ENCODE measurements at places on chromosomes 6 and 20.

- DNase-seq: no peak
Observed at GRCh38 chr20:37649017-37649416, 44.8 kb upstream of the CTNNBL1 start.

DNA sequence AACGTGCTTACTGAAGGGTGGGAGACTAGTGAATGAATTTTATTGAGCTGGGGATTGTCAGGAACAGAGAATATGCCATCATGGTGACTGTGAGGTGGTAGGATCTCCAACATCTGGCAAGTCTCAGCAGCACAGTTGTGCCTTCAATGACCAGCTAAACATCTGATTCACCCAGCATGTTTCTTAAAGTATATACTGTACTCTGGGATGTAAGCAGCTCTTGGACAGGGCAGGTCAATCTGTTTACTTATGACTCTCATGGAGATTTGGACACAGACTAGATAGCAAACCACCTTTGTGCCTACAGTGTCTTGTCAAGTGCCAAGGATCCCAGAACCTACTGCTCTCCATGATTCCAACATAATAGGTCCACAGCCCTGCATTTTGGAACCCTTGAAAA, 801.0 kb upstream of the CITED2 start:
- DNase-seq: no peak

GRCh38 chr20:13626724-13627123, 12.0 kb downstream of the TASP1 start:
- no peak for DNase-seq

DNA sequence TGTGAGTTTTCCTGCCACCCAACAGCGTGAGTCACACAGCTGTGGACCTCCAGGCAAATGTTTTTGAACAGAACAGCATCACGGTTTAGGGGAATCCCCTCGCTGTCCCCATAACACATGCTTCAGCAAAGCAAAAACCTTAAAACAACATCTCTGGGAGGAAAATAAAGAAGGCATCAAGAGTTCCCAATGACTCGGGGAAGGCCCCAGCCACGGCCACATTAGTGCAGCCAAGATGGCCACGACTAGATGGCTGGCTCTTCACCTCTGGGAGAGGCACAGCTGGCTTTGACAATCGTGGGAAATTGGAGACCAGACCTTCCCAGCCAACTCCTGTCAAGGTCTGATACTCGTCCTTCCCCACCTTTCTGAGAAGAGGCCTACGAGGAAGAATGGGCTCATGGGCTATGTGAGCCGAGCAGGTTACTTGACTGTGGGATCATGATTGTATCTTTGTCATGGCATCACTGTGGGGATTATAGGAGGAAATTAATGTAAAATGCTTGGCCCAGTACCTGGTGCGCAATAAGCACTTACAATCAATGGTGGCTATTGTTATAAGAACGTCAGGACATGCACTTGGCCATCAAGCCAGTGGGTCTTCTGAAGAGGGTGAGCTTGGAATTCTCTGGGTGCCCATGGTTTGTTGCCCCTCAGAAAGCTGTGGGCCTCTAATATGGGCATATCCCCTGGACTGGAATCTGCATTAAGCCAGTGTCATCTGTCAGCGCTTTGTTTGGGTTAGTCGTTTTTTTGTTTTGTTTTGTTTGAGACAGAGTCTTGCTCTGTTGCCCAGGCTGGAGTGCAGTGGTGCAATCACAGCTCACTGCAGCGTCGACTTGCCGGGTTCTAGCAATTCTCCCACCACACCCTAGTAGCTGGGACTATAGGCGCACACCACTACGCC, 43.6 kb downstream of the FGD2 start:
- DNase-seq: peak; percentile 22

DNA sequence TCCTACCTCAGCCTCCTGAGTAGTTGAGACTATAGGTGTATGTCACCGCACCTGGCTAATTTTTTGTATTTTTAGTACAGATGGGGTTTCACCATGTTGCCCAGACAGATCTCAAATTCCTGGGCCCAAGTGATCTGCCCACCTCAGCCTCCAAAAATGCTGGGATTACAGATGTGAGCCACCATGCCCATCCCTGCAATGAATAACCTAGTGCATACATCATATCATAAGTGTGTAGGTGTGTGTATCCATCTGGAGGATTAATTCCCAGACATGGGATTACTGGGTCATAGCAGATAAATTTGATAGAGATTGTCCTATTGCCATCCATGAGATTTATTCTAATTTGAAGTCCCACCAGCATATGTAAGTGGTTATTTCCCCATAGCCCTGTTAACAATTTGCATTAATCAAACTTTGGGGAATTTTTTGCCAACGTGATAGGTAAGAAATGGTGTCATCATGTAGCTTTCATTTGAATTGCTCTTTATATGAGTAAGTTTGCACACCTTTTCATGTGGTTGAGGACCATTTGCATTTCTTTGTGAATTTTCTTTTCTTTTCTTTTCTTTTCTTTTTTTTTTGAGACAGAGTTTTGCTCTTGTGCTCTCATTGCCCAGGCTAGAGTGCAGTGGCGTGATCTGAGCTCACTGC, 29.9 kb upstream of the BACH2 start:
- no peak for DNase-seq

GRCh38 chr20:62791301-62792181, 4.7 kb upstream of the MRGBP start:
- DNase-seq: no peak

DNA sequence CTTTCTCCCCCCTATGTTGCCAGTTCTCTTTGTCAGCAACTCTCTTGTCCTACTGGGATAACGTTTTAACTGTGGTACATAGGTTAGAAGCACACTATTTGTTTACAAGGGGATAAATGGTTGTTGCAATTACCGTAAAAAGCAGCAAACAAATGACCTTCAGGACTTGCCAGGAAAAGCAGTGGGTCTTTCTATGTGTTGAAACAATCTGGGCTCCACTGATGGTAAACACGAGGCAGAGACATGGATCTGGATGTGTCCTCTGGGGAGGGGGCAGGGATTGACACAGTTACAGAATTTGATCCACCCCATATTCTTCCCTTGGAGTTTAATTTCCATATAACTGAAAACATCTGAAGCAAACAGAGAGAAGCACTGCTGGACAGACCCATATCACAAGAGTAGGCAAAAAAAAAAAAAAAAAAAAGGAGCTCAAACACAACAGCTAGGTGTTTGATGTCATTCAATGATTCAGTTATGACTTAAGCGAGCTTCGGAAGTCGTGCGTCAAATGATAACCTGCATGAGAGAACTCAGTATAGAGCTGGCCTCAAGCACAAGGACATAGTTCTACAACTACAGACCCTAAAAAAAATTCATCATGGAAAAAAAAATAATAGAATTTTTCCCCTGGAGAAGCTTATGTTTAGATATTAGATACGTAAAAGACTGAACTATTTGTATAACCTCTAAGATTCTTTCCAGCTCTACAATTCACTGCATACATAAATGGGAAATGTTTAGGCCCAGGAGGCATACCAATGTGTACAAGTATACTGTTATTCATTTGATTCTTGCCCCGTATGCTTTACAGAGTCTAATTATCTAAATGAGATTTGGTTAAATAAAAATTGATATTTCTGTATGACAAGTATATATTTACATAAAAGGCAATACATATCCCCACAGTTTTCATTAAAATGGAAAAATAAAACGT, 127.7 kb downstream of the ALDH8A1 start:
- DNase-seq: no peak

- no peak for DNase-seq
Observed at GRCh38 chr20:34629904-34630303, 47.0 kb downstream of the PIGU start.

GRCh38 chr6:165717732-165718465, 54.9 kb upstream of the PDE10A start:
- no peak for DNase-seq

GRCh38 chr20:58076405-58076804, 152.0 kb downstream of the ANKRD60 start:
- DNase-seq: no peak

DNA sequence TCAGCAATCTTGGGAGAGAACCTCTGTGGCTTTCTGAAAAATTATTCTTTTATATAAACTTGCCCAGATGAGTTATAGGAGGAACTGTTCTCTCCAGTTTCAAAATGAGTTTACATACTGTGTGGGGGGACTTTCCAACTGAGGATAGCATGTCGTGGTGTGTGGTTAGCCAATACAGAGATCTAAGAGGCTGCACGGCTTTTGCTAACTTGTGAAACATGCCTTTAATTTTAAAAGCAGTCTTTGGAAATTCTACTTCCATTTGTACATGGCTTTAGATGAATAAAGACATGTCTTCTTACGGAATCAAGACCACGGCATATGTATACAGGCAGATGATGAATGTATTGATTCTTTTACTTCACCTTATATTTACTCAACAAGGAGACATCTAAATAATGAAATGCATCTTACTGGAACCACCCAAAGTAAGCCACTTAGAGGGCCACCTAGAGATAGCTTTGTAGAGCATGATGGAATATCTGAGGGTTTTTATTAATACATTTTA, 39.8 kb downstream of the HIVEP1 start:
- DNase-seq: no peak

DNA sequence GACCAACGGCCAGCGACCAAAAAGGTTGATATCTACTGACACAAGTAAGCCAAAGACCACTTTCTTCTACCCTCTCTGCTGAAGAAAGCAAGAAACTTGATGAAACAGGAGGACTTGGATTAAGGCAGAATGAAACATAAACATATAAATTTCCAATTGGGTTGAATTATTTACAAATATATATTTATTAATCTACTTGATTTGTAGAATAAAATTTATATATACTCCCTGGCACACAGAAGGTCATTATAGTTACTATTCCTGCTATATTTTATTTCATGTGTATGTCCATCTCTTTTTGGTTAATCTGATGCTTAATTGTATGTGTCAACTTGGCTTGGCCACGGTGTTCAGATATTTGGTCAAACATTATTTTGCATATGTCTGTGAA, 4.2 kb upstream of the ADGRG6 start:
- DNase-seq: no peak

GRCh38 chr6:137816133-137816579, 50.9 kb upstream of the TNFAIP3 start:
- no peak for DNase-seq

- DNase-seq: no peak
Observed at GRCh38 chr6:160259598-160259997, 977 bp upstream of the SLC22A2 start.

- DNase-seq: no peak
Observed at GRCh38 chr6:29758761-29759160, 35.5 kb downstream of the HLA-F start.

- no peak for DNase-seq
Observed at GRCh38 chr6:14867802-14868201, 378.1 kb upstream of the JARID2 start.

GRCh38 chr20:22403632-22404361, 180.6 kb downstream of the FOXA2 start:
- DNase-seq: no peak

DNA sequence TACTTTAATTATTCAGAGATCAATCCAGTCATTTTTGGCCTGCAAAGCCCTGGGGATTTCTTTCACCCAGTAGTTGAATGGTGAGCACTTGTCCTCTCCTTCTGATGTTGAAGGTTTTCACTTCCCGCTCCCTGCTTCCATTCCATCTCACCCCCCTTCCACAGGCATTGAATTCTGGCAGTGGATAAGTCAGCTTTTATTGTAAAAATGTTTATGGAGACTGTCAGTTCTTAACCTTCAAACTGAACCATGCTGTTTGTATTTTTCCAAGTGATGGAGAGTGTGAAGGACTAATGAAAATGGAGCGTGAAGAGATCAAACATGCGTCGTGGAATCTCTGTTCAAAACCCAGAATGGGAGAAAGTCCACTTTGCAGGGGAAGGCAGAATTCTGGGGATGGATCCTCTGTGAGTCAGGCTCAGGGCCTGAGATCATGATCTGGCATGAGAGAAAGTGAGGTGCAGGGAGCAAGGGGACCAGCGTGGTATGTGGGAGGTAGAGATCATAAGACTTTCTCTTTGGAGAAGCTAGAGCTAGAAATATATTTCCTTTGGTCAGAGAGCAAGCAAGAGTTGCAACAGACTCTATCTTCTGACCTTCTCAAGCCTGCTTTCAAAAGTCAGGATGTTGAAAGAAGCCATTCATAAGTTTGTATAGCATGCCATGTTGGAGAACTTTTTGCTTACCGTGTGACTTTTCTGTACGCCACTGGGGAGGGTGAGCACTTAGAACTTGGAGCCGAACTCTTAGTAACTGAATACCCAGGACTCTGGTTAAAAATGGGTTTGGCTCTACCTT, 30.2 kb downstream of the ISM1 start:
- no peak for DNase-seq

DNA sequence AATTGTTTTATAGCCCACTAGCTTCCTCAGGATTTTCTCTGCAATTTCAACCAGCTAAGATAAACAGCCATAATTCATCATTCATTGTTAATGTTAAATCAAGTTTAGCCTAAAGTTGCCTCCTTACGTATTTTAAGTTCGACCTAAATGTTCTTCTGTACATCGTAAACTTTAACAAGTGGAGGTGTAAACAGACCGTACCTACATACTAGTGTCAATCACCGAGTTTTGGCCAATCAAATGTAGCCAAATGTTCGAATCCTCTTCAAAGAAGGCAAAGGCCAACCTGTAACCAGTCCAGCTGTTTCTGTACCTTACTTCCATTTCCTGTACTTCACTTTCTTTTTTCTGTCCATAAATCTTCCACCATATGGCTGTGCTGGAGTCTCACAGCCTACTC, 13.5 kb downstream of the MBOAT1 start:
- no peak for DNase-seq

- no peak for DNase-seq
Observed at GRCh38 chr6:40950986-40951698, 87.9 kb downstream of the UNC5CL start.

DNA sequence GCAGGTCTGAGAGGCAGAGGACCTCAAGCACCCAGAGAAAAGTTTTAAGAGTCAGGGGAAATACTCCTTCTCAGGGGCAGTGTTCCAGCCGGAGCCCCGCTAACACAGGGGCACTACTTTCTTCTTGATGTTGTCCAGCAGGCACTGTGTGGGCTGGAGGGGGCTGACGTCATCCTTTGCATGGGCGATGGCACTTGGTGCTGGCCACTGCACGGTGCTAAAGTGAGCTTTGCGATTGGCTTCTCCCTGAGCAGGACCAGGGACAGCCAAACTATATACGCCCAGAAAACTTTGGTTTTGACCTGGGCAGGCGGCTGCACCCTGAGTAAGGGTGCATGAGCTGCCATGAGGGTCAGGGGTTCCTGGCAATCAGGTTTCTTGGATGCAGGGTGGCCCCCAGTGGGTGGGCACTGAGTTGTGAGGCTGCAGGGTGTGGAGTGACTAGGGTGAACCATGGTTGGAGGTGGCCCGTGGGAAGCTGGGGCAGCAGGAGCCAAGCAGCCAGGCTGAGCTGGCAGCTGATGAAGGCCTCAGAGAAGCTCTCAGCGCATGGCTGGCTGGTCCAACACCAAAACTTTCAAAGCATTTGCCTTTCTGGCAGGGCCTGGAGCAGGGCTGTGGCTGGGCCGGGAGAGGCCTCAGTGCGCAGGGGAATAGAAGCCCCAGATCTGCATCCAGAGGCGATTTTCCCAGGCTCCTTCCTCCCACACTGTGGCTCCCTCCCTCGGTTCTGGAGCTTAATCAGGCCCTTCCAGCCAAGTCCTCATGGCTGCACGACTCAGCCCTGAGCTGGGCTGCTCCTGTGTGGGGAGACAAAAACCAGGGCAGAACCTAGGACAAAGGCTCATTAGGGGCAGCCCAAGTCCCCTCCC, 18.3 kb downstream of the MRPS18A start:
- DNase-seq: no peak

Measured in esophagus squamous epithelium (tissue), 5 donors.